Immature natural killer cell (primary cell): ENCODE measurements at places on chromosomes 16 and 17.

DNA sequence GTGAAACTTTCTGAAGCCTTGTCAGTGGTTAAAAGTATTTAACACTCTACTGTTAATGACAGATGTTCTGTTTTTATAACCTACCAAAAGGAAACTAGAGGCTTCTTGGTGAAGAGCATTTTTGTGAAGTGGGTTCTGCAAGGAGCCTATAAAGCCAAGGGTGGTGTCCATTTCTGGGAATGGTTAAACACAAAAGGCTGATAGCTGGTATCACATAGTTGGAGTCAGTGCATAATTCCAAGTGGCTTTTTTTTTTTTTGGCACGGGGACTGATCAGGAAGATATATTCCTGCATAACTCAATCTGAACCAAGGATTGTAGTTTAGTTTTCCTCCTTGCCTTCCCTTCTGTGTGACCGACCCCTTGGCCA lies 27.6 kb upstream of the KPNB1 start:
- no peak overlapping the region for H3K4me3 ChIP-seq
- no peaks in the 10 kb centered on the region for H3K27me3 ChIP-seq
- H3K36me3 ChIP-seq, result peaks cover 35% of the 10 kb centered on the region
- DNase-seq, result no peak

- H3K4me3 ChIP-seq, result peak overlapping the region; percentile 67
- DNase-seq, result no peak
- H3K27me3 ChIP-seq, result peaks cover 22% of the 10 kb centered on the region
- H3K27ac ChIP-seq, result peak overlapping the region; percentile 64
Measured at GRCh38 chr16:27398894-27399853, 2.8 kb upstream of the IL21R start.

- H3K36me3 ChIP-seq, result no peaks in the 10 kb centered on the region
- DNase-seq, result no peak
- H3K4me1 ChIP-seq, result peaks cover 25% of the 10 kb centered on the region
- peaks cover 5% of the 10 kb centered on the region for H3K27me3 ChIP-seq
Measured at GRCh38 chr16:12801511-12802042, 2.1 kb downstream of the CPPED1 start.

DNA sequence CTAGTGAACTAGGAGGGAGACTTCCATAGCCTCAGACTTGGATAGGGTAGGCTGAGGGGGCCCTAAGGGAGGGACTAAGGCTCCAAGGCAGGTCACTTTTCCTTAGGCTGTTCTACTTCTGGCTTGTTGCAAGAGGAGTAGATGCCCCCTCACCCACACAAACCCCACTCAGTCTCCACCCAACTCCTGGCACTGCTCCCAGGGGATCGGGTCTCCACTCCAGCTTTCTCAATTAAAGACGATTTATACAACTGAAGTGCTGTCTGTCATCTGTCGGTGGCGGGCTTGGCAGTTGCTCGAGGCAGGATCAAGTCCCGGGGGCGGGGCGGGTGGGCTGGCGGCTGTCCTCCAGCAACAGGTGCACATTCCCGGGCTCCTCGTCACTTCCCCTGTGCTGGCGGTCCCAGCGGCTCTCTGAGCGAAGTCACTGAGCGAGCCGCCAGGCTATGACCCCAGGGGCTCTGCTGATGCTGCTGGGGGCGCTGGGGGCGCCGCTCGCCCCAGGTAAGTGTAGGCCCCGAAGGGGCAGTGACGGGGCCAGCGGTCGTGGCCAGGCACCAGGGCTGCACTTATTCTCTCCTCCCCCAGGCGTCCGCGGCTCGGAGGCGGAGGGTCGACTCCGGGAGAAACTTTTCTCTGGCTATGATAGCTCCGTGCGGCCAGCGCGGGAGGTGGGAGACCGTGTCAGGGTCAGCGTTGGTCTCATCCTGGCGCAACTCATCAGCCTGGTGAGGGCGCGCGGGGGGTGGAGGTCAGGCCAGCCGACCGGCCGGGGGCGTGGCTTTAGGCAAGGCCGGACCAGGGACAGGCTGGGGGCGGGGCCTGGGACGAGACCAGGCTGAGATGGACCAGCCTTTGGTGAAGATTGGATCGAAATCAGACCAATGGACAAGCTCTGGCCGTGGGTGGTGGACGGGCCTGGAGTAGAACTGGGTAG lies at the start of gene CHRNB1:
Gene CHRNB1, plus strand, starts transcription at position 380 of the 937 bp plus-strand sequence. Its CDS starts 67 bp downstream, at position 447.
- H3K4me1 ChIP-seq, result peaks cover 18% of the 10 kb centered on the region
- no peak for DNase-seq
- peaks cover 19% of the 10 kb centered on the region for H3K27me3 ChIP-seq
- no peak within 1 kb of the TSS for H3K27ac ChIP-seq

DNA sequence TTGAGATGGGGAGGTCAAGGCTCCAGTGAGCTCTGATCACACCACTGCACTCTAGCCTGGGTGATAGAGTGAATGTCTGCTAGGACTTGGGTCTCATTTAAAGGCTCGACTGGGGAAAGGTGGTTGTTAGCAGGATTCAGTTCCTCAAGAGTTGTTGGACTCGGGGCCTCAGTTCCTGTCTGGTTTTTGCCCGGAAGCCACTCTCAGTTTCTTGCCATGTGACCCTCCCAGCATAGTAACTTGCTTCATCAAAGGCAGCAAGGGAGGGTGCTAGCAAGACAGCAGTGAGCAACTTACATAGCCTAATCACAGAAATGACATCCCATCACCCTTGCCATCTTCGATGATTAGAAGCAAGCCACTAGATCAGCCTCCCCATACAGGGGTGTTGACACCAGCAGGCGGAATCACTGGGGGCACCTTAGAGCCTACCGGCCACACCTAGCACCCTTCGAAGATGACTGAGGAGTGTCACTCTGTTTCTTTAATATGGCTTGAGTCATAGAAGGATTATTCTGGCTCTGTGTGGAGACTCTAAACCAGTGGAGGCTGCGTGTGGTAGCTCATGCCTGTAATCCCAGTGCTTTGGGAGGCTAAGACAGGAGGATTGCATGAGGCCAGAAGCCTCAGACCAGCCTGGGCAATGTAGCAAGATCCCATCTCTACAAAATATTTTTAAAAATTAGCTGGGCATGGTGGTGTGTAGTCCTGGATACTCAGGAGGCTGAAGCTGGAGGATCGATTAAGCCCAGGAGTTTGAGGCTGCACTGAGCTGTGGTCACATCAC lies 13.2 kb upstream of the SCNN1B start:
- DNase-seq, result no peak
- no peaks in the 10 kb centered on the region for H3K36me3 ChIP-seq
- H3K27me3 ChIP-seq, result peaks cover 1% of the 10 kb centered on the region

DNA sequence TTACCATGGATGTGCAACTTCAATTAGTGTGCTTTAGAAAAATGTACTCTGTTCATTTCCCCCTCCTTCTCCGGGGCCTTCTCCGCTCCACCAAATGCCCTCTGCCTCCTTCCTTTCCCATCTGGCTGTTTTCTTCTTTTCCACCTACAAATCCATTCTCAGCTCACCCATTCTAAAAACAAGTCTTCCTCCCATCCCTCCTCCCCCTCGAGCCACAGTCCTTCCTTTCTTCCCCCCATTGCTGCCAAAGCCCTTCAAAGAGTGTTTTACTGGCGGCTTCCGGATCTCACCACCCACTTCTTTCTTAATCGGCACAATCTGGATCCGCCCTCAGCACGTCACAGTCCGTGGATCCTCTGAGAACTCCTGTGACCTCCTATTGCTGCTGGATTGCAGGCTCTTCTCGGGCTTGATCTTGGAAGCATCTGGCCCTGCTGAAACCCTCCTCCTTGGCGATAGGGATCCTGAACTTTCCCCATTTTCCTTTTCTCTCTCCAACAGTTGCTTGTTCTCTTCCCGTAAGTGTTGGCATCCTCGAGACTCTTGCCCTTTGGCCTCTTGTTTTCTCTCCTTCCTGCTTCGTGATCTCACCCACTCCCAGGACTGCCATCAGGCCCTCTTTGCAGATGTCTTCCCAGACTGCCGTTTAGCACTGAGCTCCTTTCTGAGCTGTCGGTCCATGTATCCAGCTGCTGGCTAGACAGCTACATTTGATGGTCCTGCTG lies 36.0 kb upstream of the FBXO47 start:
- H3K27ac ChIP-seq, result no peak overlapping the region
- DNase-seq, result no peak
- H3K4me3 ChIP-seq, result peak overlapping the region; percentile 25
- peaks cover 7% of the 10 kb centered on the region for H3K36me3 ChIP-seq
- H3K4me1 ChIP-seq, result peaks cover 11% of the 10 kb centered on the region

DNA sequence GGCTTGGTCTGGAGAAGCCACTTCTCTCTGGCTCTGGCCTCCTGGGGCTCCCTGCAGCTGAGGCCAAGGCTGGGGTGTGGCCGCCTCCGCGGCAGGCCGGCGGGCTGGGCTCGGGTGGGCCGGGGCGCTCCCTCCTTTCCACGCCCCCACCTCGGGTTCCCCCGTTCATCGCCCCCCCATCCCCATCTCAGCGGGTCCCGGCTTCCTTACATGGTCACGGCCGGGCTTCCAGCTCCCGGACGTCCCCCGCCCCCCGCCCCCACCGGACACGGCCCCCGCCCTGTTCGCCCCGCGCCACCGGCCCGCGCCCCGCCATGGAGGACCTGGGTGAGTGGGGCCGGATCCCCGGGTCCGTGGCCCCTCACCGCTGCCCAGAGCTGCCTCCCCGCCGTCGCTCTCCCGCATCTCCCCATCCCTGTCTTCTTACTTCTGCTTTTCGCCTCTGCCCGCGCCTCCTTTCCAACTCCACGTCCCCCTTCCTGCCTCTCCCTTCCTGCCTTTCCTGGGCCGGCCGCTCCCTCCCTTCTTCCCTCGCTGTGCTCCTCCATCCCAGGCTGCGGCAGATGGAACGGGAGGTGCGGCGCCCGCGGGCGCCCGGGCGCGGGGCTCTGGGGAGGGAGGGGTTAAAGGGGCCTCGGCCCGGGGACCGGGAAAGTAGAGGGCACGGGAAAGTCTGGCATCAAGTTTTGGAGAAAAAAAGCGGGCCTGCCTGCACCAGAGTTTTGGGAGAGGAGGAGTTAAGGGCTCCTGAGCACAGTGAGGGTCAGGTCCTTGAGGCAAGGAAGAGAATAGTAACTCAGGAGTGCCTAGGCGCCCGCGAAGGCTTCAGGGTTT lies at the start of gene TGFB1I1:
Gene TGFB1I1, plus strand, starts transcription at position 278 of the 834 bp plus-strand sequence. Its CDS starts 37 bp downstream, at position 315.
- peaks cover 13% of the 10 kb centered on the region for H3K27me3 ChIP-seq
- H3K4me1 ChIP-seq, result peaks cover 19% of the 10 kb centered on the region
- H3K27ac ChIP-seq, result no peak within 1 kb of the TSS

DNA sequence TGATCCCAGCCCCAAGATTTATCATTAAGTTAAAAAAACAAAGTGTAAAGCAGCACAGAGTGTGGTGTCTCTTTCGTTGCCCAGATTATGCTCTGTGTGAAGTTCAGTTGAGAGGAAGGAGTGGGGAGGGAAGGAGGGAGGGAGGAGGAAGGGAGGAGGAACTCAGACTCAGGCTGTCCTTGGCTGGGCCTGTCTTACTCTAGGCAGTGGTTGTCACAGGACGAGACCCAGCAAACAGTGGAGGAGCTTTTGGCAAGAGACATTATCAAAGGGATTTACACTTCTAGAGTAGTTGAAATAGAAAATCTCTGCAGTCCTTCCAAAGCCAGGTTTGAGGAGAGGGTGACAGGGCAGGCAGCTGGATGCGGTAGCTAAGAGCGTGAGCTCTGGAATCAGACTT lies 27.8 kb downstream of the KNOP1 start:
- no peak for DNase-seq
- peaks cover 5% of the 10 kb centered on the region for H3K27me3 ChIP-seq

DNA sequence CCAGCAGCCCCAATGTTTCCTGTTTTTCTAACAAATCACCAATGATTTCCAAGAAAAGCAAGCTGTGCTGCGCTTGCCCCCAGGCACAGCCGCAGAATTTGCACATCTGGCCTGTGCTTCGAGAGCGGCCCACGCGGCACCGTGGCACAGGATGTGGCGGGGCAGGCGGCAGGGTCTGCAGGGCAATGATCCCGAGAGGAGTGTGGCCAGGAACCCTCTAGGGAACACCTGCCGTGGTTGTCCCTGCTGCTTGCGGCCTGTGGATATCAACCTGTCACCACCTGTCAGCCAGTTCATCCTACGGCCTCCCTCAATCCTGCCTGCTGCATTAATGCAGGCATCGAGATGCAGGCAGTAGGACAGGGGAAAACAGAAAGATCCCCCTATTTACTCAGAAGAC lies 24.0 kb downstream of the PIK3R5 start:
- H3K4me3 ChIP-seq, result peak overlapping the region; percentile 93
- peaks cover 14% of the 10 kb centered on the region for H3K36me3 ChIP-seq
- H3K4me1 ChIP-seq, result peaks cover 96% of the 10 kb centered on the region
- peak; percentile 70 for DNase-seq

DNA sequence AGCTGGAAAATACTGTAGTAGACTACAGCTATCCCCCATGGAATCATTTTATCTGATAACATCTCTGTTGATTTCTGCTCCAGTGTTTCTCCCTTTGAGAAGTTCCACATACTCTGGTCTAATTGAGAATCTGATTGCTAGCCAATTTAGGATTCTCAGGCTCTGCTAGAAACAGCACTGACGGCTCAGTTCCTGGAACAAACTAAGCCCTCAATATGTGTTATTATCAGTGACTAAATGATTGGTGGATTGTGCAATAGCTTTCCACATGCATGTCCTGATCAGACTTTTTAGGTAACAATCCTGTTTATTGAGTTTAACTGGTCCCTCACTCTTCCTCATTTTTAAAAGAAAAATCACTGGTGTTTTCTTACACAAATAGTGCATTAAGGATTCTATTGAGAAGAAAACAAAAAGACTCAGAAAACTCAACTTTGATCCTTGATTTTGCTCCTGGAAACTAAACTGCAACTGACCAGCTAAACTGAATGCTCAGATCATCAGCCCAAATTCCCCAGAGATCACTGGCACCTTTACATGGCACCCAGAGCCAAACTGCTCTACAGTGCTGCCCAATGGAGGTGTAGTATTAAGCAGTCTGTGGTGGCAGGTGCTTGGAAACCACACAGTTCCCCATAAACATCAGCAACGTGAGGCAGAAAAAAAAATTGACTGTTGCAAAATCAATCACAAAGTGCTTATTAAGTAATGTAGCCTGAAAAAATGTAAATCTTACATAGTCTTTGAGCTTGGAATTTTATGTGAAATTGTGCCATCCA lies 423.7 kb downstream of the TOX3 start:
- no peaks in the 10 kb centered on the region for H3K36me3 ChIP-seq
- H3K4me1 ChIP-seq, result no peaks in the 10 kb centered on the region
- no peaks in the 10 kb centered on the region for H3K27me3 ChIP-seq
- H3K27ac ChIP-seq, result no peak overlapping the region
- no peak overlapping the region for H3K4me3 ChIP-seq
- DNase-seq, result no peak

DNA sequence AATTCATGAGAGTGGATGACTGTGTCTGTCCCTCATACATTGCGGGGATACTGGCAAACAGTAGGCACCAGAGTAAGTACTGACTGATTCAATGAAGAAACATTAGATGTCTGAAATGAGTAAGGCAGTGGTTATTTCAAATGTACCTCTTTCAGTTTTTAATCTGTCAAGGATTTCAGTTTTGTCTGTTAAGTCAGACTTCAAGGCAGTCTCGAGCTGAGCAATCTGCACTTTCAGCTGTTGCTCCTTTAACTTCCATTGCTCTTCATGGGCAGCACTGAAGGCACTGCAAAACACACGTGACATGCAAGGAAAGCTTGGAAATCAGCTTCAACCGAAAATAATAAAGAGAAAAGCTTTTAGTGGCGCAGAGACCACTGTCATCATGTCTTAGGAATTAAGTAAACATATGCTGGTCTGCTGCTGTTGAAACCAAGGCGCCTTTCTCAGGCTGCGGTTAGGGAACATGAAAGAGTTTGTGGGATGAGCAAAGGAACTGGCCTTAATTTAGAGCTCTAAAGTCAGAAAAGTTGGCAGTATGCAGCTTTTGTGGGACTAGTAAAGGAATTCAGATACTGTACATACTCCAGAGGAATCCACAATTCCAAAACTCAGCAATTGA lies 38.8 kb downstream of the RPGRIP1L start:
- H3K4me3 ChIP-seq, result no peak overlapping the region
- H3K4me1 ChIP-seq, result no peaks in the 10 kb centered on the region
- H3K27me3 ChIP-seq, result no peaks in the 10 kb centered on the region
- no peak overlapping the region for H3K27ac ChIP-seq
- DNase-seq, result no peak
